ENCODE measurements at places on chromosomes 2 and 18.
A peak's percentile ranks its signal among the peaks of the same experiment; 100 is the strongest.

GRCh38 chr2:159859583-159859982 lies 61.6 kb upstream of the CD302 start:
- no peaks in the 10 kb centered on the region for H3K36me3 ChIP-seq
- H3K4me3 ChIP-seq, result no peak overlapping the region
- no peak overlapping the region for H3K27ac ChIP-seq
- H3K4me1 ChIP-seq, result no peaks in the 10 kb centered on the region
- DNase-seq, result no peak

- no peaks in the 10 kb centered on the region for H3K27me3 ChIP-seq
- H3K27ac ChIP-seq, result no peak overlapping the region
- no peaks in the 10 kb centered on the region for H3K36me3 ChIP-seq
- DNase-seq, result peak; percentile 38
These were observed 58.1 kb downstream of the AGAP1 start for GRCh38 chr2:235551965-235552364.

- no peak overlapping the region for H3K27ac ChIP-seq
- DNase-seq, result no peak
- H3K4me3 ChIP-seq, result no peak overlapping the region
- H3K36me3 ChIP-seq, result no peaks in the 10 kb centered on the region
These were observed 277.6 kb downstream of the EXOC6B start for GRCh38 chr2:72548081-72548764.

- H3K4me1 ChIP-seq, result no peaks in the 10 kb centered on the region
- no peak for DNase-seq
- H3K27me3 ChIP-seq, result no peaks in the 10 kb centered on the region
- no peaks in the 10 kb centered on the region for H3K36me3 ChIP-seq
- no peak overlapping the region for H3K4me3 ChIP-seq
These were observed 197.8 kb downstream of the SMAD7 start for GRCh38 chr18:48752928-48753327.

DNA sequence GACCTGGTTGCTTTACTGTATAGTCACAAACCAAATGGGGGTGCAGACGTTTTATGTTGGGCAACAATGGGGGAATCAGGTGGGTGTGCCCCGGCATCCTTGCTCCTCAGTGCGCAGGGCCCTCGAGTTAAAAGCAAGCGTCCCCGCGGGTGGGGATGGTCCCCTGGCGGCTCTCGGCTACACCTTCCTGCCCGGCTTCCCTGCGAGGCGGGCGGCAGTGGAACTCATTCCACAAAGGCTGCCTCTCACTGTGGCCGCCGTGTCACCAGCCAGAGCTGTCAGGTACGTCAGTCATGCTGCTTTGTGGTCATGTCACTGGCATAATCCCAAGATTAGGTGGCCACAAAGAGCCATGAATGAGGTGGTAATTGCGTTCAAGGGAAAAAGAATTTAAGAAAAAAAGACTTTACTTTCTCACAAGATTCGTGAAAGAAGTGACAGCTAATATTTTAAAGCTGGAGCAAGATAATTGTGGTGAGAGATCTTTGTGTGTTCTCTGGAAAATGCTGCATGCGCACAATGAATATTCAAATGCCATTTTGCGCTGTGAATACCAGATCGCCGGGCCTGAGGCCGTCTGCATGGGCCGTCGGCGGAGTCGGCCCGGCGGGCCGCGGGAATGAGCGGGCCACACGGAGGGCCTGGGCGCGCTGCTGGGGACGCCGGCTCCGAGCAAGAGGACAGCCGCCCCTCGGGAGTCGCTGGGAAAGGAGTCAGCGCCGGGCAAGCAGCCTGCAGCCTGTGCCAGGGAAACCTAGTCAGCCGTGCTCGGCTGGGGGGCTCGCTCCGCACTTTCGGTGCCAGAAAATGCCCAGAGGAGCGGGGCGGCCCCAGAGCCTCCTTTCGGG lies 82.3 kb upstream of the LDLRAD4 start:
- no peaks in the 10 kb centered on the region for H3K4me1 ChIP-seq
- DNase-seq, result peak; percentile 58
- peaks cover 4% of the 10 kb centered on the region for H3K27me3 ChIP-seq
- no peak overlapping the region for H3K27ac ChIP-seq

- DNase-seq, result no peak
- H3K4me1 ChIP-seq, result no peaks in the 10 kb centered on the region
These were observed 75.8 kb downstream of the GORASP2 start for GRCh38 chr2:171004833-171005232.

- DNase-seq, result no peak
- no peak overlapping the region for H3K4me3 ChIP-seq
- H3K27ac ChIP-seq, result no peak overlapping the region
- H3K4me1 ChIP-seq, result no peaks in the 10 kb centered on the region
- no peaks in the 10 kb centered on the region for H3K27me3 ChIP-seq
These were observed 66.6 kb downstream of the SMIM21 start for GRCh38 chr18:75360941-75361340.

DNA sequence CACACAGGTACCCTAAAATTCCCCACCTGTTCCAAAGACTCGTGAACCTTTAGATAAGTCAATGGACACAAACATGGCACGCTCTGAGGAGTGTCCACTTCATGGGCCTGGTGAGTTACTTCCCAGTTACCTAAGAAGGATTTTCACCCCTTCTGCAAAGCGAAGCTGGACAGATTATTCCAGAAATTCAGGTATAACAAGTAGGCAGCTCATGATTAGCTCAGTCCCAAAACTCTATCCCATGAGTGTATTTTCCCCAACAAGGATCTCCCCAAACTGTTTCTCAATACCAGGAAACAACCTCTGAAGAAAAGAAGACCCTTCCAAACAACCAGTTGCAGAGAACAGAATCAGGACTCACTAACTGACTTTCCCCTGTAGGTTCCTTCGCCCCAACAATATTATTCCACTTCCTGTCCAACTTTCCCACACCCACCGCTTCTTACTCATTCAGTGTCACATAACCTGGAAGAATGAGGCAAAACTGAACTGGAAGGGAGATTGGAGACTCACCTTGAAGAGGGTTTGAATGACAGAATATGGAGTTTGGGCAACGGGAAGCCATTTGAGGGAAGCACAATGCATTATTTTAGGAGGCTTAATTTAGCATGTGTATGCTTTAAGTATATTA lies 120.1 kb downstream of the ANTXR1 start:
- no peak overlapping the region for H3K27ac ChIP-seq
- no peaks in the 10 kb centered on the region for H3K27me3 ChIP-seq
- no peaks in the 10 kb centered on the region for H3K4me1 ChIP-seq

DNA sequence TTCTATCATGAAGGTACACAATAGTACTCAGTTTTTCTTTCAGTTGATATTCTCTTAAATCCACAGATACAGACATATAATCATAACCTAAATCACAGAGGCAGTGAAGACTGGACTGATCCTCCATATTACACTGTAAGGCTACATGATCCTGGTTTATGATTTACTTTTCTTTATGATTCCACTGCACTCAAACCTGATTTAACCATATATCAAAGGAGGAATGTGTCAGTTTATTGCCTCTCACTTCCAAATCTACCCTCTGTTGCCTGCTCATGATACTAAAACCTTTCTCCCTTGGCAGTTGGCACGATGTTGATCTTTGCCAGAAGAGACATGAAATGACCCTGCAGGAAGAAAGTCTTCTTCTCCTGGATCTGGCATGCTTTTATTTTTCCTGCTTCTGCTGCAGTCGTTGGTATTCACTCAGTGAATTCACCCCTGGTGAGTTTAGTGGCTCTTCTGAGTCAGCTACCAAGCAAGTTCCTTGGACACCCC lies 426.4 kb downstream of the MBD2 start:
- DNase-seq, result no peak
- no peak overlapping the region for H3K27ac ChIP-seq
- H3K4me3 ChIP-seq, result no peak overlapping the region

GRCh38 chr18:8754995-8755960 lies 49.9 kb downstream of the MTCL1 start:
- H3K27ac ChIP-seq, result no peak overlapping the region
- H3K27me3 ChIP-seq, result no peaks in the 10 kb centered on the region
- no peak for DNase-seq
- no peak overlapping the region for H3K4me3 ChIP-seq
- no peaks in the 10 kb centered on the region for H3K36me3 ChIP-seq

GRCh38 chr2:210776756-210777155 lies 220.4 kb downstream of the CPS1 start:
- H3K4me1 ChIP-seq, result no peaks in the 10 kb centered on the region
- H3K27ac ChIP-seq, result no peak overlapping the region
- no peak overlapping the region for H3K4me3 ChIP-seq
- no peaks in the 10 kb centered on the region for H3K27me3 ChIP-seq
- DNase-seq, result no peak

GRCh38 chr2:183709829-183710228 lies 585.6 kb downstream of the NUP35 start:
- no peak for DNase-seq
- no peak overlapping the region for H3K27ac ChIP-seq
- H3K4me1 ChIP-seq, result no peaks in the 10 kb centered on the region
- no peak overlapping the region for H3K4me3 ChIP-seq

DNA sequence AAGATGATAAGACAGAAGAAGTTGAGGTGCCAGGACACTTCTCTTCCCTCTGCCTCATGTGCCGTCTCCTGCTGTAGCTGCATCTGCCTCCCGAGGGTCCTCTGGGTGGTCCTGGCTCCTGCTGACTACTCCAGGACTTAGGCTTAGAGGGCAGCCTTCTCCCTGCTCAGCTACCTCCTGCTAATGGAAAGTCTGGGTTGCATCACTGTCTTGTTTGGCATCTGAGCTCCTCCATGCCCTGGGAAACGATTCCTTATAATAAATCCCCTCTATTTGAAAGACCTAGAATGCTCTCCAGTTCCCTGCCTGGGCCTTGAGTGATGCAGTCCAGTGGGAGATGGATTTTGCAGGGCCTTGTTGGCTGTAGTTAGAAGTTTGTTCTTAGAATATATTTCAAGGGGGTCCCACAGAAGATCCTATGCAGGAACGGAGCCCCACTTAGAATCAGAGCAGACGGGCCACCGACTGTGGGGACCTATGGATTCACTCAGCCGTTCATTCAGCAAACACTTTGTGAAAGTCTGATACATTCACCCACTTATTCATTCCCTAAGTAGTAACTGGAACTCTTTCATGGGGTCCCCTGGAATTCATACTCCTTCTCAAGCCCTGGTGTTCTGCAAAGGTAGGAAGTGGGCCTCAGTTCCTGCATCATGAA lies 269.8 kb upstream of the HDAC4 start:
- DNase-seq, result no peak
- no peaks in the 10 kb centered on the region for H3K36me3 ChIP-seq
- H3K27me3 ChIP-seq, result no peaks in the 10 kb centered on the region

DNA sequence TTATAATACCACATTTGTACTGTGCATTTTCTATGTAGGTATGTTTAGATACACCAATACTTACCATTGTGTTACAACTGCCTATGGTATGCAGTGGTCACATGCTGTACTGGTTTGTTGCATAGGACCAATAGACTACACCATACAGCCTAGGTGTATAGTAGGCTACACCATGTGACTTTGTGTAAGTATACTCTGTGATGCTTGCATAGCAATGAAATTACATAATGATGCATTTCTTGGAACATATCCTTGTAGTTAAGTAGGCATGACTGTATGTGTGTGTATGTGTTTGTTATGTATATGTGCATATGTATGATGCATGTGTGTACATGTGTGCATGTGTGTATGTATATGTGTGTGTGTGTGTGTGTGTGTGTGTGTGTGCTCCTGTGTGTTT lies 157.6 kb downstream of the TDRD15 start:
- no peak overlapping the region for H3K27ac ChIP-seq
- H3K27me3 ChIP-seq, result no peaks in the 10 kb centered on the region
- no peak overlapping the region for H3K4me3 ChIP-seq
- DNase-seq, result no peak
- no peaks in the 10 kb centered on the region for H3K36me3 ChIP-seq
- H3K4me1 ChIP-seq, result no peaks in the 10 kb centered on the region

- no peaks in the 10 kb centered on the region for H3K27me3 ChIP-seq
- no peak for DNase-seq
- no peaks in the 10 kb centered on the region for H3K4me1 ChIP-seq
- no peaks in the 10 kb centered on the region for H3K36me3 ChIP-seq
- no peak overlapping the region for H3K27ac ChIP-seq
These were observed 91.7 kb downstream of the NRP2 start for GRCh38 chr2:205773989-205774388.

GRCh38 chr2:45008296-45009129 lies 739 bp downstream of the SIX2 start:
- H3K36me3 ChIP-seq, result no peaks in the 10 kb centered on the region
- H3K4me3 ChIP-seq, result peak overlapping the region; percentile 64
- no peak overlapping the region for H3K27ac ChIP-seq
- DNase-seq, result peak; percentile 74
- H3K4me1 ChIP-seq, result peaks cover 39% of the 10 kb centered on the region
- peaks cover 92% of the 10 kb centered on the region for H3K27me3 ChIP-seq

- no peak overlapping the region for H3K4me3 ChIP-seq
- DNase-seq, result no peak
- no peaks in the 10 kb centered on the region for H3K36me3 ChIP-seq
- H3K4me1 ChIP-seq, result no peaks in the 10 kb centered on the region
These were observed 670.1 kb upstream of the SOX11 start for GRCh38 chr2:5022061-5022460.

- no peak overlapping the region for H3K4me3 ChIP-seq
- no peak overlapping the region for H3K27ac ChIP-seq
- no peak for DNase-seq
- H3K27me3 ChIP-seq, result no peaks in the 10 kb centered on the region
- H3K36me3 ChIP-seq, result no peaks in the 10 kb centered on the region
- H3K4me1 ChIP-seq, result no peaks in the 10 kb centered on the region
These were observed 77.0 kb downstream of the PRKCE start for GRCh38 chr2:45728458-45728942.

DNA sequence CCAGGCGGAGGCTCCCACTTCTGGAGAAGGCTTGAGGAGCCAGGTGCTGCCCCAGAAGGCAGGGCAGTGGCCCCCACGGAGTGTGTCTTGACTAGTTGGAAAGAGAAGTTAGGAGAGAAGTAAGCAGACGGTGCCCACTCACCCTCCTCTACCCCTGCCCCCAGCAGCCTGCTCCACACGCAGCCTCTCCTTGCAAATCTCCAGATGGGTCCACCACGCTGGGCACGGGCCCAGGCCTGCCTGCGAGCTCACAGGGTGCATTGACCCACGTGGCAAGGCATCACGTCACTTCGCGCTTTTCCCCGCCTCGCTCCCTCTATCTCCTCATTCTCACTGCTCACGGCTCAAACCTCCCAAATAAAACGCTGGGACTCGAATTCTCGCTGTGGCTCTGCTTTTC lies 71.8 kb upstream of the RAB12 start:
- H3K36me3 ChIP-seq, result no peaks in the 10 kb centered on the region
- DNase-seq, result no peak
- no peak overlapping the region for H3K27ac ChIP-seq
- no peaks in the 10 kb centered on the region for H3K4me1 ChIP-seq
- no peak overlapping the region for H3K4me3 ChIP-seq
- H3K27me3 ChIP-seq, result no peaks in the 10 kb centered on the region

- no peak overlapping the region for H3K4me3 ChIP-seq
- H3K36me3 ChIP-seq, result no peaks in the 10 kb centered on the region
- no peaks in the 10 kb centered on the region for H3K4me1 ChIP-seq
- no peak overlapping the region for H3K27ac ChIP-seq
These were observed 14.1 kb upstream of the PMAIP1 start for GRCh38 chr18:59885579-59886163.

Data from H1 (cell line).